ENCODE measurements at places on chromosomes 11 and 22.

DNA sequence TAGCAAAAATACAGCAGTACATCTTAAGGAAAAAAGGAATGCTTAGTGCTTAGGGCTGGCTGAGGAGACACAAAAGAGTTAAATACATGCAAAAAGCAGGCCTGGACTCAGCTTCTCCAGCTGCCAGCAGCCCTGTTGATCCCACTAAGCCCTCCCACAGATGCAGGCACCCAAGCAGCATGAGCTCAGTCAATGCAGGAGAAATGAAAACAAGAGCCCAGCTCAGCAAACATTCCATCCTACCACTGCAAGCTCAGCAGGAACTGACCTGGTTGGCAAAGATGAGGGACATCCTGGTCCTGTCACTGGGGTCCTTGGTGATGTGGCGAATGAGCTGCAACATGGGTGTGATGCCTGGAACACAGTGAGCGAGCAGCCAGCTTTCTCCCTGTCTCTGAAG is 5.8 kb downstream of the CYB5R2 start:
- DNase-seq = no peak

GRCh38 chr11:2798951-2799761 is 86.4 kb downstream of the CDKN1C start:
- no peak for DNase-seq

DNA sequence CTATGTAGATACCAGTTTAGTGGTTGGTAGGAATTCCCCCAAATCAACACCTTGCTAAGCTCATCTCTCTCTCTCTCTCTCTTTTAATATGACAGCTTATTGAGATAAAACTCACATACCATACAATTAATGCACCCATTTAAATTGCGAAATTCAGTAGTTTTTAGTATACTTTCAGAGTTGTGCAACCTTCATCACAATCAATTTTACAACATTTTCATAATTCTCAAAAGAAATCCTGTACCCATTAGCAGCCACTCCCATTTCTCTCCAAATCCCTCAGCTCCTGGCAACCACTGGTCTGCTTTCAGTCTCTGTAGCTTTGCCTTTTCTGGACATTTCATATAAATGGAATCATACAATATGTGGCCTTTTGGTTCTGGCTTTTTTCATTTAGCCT is 13.3 kb downstream of the NNMT start:
- no peak for DNase-seq

DNA sequence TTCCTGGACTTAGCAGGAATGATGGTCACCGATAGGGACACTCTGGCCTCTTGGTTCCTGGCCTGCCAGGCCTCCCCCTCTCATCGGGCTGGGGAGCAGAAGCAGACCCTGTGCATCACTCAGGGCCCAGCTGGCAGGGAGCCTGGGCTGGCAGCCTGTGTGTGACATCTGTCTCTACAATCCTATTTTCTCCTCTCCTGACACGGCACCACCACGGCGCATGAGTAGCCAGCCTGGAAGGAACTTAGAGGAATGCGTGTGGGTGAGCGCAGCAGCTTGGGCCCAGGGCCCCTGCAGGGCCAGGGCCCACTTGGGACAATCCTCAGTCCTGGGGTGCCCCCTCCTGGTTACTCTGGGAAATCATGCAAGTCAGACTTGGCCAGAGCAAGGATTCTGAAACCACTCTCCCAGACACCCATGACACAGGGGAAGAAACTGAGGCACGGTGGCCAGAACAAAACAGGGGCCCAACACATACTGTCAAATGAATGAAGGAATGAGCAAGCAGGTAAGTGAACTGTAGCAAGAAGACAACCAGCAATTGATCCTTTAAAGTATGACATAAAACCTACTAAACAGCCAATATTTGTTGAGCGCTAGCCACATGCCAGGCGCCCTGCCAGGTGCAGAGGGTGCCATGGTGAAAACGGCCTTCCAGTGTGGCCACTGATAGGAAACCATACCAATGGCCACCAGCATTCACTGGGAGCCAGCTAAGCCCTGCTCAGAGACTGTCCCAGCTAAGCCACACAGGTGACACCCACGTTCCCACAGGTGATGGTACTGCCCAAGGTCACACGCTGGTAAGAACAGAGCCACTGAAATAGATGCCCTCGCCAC is 13.3 kb downstream of the RSPH14 start:
- peak; percentile 73 for DNase-seq

Data from naive B cell (primary cell).